ENCODE measurements at places on chromosomes 6 and 20.

DNA sequence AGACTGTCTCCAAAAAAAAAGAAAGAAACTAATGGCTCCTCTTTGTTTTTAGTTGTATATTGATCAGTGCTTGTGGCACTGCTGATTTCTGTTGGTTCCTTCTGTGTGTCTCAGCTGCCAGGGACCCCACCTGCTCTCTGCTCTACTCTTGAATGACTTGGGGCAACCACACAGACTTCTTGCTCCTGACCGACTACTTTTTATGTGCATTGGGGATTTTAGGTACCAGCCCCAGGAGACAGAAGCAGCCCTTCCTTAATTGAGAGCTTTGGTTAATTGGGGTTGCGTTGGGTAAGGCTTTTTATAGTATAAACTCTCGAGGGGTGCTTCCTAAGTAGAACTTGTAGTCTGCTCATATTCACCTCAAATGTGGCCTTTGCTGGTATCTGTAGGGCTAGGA, 6.9 kb downstream of the STK35 start:
- no peak for DNase-seq

- no peak for DNase-seq
Observed at GRCh38 chr20:56289652-56290051, 41.1 kb downstream of the MC3R start.

GRCh38 chr6:155155787-155156447, 107.9 kb upstream of the CLDN20 start:
- DNase-seq: peak; percentile 39

GRCh38 chr6:156423829-156424228, 353.3 kb upstream of the ARID1B start:
- peak; percentile 54 for DNase-seq

GRCh38 chr6:137740967-137741761, 125.9 kb upstream of the TNFAIP3 start:
- no peak for DNase-seq

GRCh38 chr20:5135363-5136012, 8.7 kb downstream of the CDS2 start:
- no peak for DNase-seq

GRCh38 chr6:70549327-70549726, 17.4 kb upstream of the SDHAF4 start:
- DNase-seq: no peak

DNA sequence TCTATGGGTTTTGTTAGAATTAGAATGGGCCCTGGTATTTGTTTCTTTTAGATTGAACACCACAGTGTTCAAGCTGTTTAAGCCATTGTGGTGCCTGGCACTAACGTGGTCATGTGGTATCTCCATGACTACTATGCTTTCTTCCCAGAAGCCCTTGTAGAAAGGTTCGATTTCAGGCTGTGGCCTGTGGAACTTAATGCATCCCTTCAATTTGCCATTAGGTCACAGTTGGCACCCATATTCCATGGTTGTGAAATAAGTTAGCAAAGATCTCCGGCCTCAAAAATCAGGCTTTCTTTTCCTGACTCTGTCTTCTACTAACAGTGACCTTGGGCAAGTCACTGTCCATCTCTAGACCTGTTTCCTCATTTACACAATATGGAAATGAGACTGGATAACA, 31.3 kb upstream of the AAR2 start:
- no peak for DNase-seq

- DNase-seq: no peak
Observed at GRCh38 chr6:159066483-159066882, 21.7 kb upstream of the TAGAP start.

- DNase-seq: no peak
Observed at GRCh38 chr6:142857796-142858555, 87.0 kb downstream of the HIVEP2 start.

DNA sequence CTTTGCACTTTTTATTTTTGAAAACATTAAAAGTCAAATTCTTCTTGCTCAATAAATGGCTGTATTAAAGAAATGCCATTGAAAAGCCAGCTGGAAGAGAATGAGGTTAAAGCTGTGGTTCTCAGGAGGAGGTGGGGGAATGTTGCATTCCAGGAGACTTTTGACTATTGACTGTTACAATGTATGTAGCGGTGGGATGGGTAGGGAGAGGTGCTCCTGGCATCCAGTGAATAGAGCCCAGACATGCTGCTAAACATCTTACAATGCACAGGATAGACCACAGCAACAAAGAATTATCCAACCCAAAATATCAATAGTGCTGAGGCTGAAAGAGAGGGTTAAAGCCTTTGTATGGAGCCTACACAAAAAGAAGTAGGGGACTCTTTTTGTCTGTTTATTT, 295.9 kb downstream of the NKAIN2 start:
- DNase-seq: no peak

DNA sequence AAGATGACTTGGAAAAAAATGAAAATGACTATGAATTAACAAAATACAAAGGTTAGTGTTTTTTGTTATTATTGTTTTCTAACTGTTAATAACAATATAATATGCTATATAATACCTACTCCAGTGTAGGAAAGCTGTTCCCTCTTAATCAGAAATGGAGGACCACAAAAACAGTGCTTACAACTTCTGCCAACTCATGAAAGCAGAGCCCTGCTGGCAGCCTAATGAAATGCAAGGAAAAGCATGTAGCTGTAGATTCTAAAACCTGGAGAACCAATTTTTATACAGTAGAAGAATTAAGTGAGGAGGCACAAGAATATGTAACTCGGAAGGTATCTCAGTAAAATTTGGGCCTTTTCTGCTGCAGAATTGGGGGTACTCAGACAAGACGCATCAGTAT, 29.4 kb downstream of the PHIP start:
- DNase-seq: no peak

DNA sequence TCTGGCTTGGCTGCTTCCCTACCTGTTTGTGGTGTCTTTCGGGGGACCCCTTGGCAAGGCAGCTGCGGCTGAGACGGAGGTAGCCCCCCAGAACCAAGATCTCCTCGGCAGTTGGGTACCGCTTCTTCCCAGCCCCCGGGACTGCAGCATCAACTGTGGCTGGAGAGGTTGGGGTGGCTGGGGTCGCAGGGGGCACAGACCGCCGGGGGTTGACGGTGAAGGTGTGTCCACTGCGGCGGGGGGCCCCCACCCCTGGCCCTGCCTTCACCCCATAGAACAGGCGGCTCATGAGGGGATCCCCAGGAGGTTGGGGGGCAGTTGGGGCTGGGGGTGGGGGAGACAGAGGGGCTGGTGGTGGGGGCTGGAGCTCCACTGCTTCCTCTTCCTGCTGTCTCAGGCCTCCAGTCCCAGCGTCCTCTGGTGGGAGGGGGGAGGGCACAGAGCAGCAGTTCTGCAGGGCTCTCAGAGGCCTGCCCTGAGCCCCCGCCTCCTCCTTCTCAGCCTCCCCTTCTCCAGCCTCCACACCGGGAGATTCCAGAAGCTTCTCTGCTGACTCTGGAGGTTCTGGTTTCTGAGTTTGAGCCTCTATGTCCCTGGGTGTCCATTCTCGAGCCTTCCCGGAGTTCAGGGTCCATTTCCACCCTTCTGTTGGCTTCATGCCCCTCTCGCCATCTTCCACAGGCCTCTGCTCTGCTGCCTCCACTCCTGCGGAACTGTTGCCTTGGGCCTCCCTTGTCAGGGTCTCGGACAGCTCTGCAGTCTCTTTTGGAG, 1.9 kb downstream of the PPP1R18 start:
- peak; percentile 59 for DNase-seq

DNA sequence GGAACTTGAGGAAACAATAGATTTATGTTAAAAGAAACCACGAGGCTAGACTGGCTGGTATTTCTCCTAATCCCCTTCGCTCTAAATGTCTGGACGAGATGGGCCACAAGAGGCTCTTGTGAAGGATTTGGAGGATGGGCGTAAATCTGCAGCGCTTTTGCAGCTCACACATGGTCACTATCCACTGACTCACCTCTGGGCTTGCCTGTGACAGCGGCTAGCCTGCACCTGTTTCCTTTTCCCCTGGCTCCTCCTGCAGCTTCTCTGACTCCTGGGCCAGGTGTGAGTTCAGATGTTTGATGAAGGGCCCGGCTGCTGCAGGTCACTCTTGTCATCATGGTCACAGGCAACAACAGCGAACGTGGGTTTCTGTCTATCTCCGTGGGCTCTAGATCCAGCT, 629.4 kb downstream of the CBLN4 start:
- DNase-seq: no peak

- DNase-seq: no peak
Observed at GRCh38 chr20:56759741-56760278, 130.7 kb downstream of the TFAP2C start.

- DNase-seq: no peak
Observed at GRCh38 chr6:142518126-142518525, 216.3 kb downstream of the ADGRG6 start.

DNA sequence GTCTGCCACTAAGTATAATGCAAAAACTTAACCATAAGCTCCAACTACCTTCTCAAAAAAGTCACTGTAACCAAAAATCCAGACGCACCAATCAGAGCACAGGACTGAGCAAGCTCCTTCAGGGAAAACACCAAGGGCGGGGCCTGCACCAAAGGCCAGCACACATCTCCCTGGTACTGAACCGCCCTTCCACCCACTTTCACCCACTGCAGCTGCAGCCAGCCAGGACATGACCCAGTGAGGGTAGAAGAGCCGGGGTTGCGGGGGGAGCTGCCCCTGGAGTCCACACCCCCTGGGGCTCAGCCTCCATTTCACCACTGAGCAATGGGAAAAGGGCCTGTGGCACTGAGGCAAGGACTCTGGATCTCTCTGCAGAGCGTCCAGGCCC, 54.3 kb downstream of the TAF4 start:
- no peak for DNase-seq

- no peak for DNase-seq
Observed at GRCh38 chr20:61451009-61451408, 198.9 kb downstream of the CDH4 start.

DNA sequence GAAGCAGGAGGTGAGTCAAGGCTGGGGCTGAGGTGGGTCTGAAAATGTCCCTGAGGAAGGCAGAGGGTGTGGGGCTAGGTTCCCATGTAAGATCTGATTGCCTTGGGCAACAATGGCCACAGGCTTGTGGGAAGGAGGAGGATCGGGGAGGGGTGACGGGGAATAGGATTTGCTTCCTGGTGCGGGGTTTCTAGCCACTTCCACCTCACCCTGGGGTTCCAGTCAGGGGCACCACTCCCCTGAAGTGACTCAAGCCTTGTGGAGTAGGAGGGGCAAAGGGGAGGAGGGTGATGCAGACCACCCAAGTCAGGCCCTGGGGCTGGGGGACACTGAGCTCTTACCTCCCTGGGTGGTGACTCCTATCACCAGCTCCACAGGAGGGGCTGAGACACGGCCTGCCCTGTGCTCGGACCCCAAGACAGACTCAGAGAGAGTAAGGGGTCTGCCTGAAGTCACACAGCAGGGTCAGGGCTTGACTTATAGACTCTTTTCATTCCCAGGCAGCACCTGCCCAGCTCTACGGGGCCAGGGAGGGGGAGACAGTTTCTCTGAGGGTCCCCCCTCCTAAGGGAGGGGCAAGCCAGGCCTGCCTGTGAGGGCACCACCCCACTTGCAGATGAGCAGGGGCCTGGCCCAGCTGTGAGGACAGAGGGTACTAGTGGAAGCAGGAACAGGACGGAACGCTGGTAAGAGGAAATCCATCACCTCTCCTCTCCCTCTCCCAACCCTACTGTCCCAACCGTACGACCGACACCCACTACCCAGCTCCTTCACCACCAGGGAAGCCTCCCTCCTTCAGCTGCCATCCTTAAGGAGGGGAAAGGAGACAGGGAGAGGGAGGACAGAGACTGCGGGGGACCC, 12.4 kb upstream of the SPDEF start:
- no peak for DNase-seq

DNA sequence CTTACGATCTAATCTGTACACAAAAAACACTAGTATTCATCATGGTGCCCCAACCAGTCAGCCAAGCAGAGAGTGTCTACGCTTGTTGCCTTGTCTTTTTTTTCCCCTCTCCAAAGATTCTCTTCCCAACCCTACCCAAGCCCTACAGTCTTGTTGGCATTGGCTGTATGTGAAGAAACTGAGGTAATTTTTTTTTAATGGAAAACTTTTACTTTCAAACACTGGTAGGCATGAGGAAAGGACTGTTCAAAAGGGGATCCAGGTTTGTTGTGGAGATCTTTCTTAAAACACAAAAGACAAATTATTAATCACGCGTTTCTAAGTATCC, 89.2 kb upstream of the PRSS16 start:
- no peak for DNase-seq

DNA sequence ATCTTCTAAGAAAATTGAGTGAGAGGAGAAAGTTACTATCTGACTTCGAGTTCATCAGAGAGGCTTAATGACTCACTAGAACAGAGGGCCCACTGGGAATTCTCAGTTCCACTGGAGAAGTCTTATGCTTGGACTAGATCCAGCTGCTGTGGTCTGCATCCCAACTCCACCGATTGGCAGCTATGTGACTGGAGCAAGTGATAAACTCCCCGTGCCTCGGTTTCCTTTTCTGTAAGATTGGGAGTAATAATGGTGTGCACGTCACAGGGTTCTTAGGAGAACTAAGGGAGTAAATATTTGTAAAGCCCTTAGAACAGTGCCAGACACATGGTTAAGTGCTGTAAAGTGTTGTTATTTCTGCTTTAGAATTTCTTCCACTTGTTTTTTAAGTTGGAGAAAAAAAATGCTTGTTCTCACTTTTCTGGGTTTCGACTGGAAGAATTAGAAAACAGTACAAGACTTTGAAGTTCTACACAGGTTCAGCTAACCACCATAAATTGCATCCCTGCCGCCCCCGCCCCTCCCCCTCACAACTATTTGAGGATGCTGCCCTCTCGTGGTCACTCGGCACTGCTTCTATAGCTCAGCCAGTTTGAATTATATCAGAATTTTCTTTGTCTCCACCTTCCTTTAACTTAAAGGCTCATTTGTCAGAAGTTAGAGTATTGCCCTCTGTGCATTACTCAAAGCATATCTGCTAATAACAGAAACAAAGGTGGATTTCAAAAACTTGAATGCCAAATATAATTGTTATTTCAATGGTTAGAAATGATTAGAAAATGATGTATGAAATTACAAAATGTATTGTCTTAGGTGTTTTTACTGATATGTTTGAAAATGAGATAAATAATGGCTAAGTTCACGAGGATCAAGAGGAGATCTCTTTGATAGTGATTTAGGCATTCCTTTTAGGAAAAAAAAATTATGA, 95.0 kb upstream of the IFNGR1 start:
- peak; percentile 64 for DNase-seq

GRCh38 chr6:49764571-49765236, 20.5 kb upstream of the CRISP3 start:
- no peak for DNase-seq

GRCh38 chr6:13550656-13551055, 23.7 kb upstream of the SIRT5 start:
- DNase-seq: no peak

- no peak for DNase-seq
Observed at GRCh38 chr6:6752129-6752528, 163.6 kb downstream of the LY86 start.

- no peak for DNase-seq
Observed at GRCh38 chr20:905396-905961, 10.7 kb downstream of the ANGPT4 start.

DNA sequence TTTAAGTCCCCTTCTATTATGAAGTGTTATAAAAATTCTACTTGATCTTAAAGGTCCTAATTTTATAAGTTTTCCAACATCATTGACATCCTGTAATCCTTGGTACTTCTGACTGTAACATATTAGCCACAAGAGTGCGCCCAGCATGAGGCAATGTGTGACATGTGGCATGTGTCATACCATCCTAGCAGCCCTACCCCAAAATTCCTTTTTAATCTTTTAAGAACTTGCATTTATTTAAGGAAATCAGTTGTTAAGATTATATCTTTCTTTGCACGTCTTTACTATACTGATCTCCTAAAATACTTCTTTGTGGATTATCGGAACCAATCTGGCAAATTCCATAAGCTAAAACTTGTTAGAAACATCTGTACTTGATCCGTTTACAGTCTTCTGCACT, 167.1 kb upstream of the SLC24A3 start:
- no peak for DNase-seq
